Neuronal stem cell (in vitro differentiated cells): ENCODE measurements at places on chromosomes 3 and 15.

GRCh38 chr3:23761440-23761896 is 44.3 kb upstream of the UBE2E1 start:
- DNase-seq, result no peak

DNA sequence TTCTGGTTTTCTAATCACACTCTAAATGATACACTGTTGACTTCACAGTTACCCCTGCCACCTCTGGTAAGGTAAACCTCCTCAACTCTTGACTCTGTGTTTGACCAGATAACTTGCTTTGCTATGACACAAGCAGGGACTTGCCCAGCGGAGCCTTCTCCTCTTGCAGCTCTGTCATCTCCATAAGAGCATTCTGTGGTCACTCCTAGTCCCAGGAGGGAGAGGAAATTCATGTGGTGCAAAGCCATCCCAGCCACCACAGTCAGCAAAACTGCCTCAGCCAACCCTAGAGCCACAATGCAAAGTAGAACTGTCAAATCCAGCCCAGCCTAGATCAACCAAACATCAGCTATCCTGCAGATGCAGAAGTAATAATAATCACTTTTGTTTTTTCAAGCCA is 144.7 kb upstream of the GADL1 start:
- no peak for DNase-seq

DNA sequence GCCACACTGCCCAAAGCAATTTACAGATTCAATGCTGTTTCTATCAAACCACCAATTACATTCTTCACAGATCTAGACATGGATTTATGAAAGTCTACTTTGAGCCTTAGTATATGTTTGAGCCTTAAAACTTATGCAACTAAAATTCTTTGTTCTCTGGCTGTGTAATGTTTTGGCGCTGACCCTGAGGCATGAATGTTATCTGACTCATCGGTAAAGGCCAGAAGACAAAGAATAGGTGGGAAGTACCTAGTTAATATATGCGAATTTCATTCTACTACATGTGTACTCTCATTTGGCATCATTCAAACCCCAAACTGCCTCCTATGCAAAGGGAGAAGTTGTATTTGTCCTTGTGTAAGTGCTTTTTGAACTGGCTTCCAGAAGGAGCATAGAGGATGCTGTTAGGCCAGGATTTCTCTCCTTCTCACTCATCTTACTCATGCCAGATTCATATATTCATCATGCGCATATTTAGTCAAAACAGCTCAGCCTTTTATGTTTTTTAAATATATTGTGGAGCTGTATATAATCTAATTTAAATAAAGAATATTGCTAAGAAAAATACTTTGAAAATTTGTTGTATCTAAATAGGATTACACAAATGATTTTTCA is 204.2 kb downstream of the NFKBIZ start:
- DNase-seq, result no peak

DNA sequence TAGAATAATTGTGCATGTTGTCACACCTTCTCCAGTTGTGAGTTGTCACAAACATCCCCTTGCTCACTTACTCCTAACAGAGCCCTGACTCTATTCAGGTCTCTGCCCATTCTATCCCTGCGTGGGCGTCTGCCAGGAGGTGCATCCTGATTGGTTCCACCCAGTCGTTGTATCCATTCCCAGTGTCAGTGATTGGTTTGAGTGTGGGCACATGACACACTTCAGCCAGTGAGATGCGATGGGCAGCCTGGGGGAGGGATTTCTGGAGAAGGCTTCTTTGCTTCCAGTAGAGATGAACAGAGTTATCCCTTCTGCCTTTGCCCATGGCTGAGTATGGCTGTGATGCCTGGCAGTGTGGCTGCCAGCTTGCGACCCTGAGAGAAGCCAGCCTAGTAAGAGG is 18.7 kb downstream of the PXYLP1 start:
- no peak for DNase-seq

DNA sequence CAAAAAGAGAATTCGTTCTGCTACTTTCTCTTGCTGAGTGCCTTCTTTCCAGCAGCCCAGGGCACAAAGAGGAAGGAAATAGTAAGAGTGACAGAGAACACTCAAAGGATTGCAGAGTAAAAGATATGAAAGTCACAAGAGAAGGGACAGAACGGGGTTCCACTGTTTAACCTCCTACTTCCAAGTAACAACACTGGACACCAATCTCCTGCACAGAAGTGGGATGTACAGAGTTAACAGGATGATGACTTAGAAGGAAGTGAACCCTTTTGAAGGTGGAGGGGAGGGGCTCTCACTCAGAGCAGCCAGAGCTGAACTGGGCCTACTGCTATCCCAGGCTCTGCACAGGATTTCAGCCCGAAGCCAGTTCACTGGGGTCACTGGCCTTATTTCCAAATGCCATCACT is 130.1 kb upstream of the PRICKLE2 start:
- no peak for DNase-seq

GRCh38 chr3:58518291-58518789 is 18.6 kb downstream of the ACOX2 start:
- DNase-seq, result no peak

- no peak for DNase-seq
Observed at GRCh38 chr3:161187046-161187445, 34.1 kb upstream of the NMD3 start.

GRCh38 chr3:2148561-2149340 is 50.1 kb downstream of the CNTN4 start:
- no peak for DNase-seq

GRCh38 chr15:66894986-66895780 is 170.2 kb upstream of the SMAD3 start:
- no peak for DNase-seq

GRCh38 chr3:77682162-77682561 is 642.3 kb downstream of the ROBO2 start:
- no peak for DNase-seq

GRCh38 chr15:35013370-35013769 is 25.3 kb upstream of the ZNF770 start:
- no peak for DNase-seq

- DNase-seq, result no peak
Observed at GRCh38 chr3:27985369-27986035, 255.9 kb upstream of the CMC1 start.

DNA sequence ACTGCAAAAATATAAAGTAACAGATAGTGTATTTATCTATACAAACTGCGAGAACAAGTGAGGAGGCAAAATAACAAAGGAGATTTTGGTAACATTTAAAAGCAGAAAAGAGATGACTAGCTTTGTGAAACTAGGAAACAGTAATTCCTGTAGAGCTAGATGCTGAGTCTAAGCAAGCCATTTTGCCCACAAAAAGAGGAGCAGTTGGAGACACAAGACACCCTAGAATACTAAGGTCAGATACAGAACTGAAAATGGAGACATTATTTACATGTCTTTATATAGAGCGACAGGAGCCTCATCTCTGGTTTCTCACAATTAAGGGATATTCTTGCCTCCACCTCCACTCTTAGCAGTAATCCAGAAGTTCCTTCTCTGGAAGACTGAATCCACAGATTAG is 732.4 kb upstream of the GBE1 start:
- no peak for DNase-seq

DNA sequence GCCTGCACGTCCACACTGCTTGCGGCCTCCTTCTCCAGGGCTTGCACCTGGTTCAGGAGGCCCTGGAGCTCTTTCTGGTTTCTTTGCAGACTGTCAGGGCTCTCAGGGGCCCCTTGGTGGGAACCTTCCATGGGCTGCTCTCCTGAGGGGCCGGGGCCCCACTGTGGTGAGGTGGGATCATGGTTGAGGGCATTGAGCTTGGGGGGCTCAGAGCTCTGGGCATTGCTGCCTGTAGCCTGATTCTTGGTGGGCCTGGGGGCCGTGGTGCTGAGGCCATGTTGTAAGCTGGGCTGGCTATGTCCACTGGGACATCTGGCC is 7.5 kb downstream of the XIRP1 start:
- no peak for DNase-seq

- DNase-seq, result peak; percentile 77
Observed at GRCh38 chr3:13073326-13074005, at the start of gene IQSEC1. Gene IQSEC1, minus strand, starts transcription at chr3:13073429. Its CDS starts 415 bp downstream, at chr3:13073014.

DNA sequence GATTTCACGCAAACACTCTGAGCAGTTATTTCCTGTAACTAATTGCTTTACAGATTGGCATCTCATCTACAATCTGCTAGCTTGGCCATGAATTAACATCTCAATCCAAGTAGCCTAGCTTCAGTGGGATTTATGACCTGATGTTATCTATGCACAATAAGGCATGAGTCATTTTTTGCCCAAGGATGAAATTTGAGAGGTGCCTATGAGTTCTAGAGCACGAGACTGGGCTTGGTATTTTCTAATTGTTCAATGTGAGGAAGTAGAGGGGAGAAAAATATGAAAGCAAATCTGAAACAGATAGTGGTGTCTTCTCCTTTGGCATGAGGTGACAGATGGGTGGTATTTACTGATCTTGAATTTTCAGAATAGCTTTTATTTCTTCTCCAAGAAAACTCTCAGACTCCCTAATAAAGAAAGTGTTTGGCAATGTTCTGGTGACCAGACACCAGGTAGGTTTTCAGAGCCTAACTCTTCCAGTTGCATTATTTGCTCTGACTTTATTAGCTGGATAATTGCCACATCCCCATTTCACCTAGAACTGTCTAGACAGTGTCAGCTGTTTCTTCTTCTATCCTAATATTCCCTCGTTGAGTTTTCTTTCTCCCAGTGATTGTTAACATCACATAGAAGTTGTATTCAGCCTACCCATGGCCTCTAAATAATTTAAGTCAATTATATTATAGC is 301.0 kb upstream of the UMPS start:
- DNase-seq, result no peak

GRCh38 chr3:70737666-70738290 is 425.3 kb upstream of the MDFIC2 start:
- no peak for DNase-seq

GRCh38 chr3:50261505-50261904 is 7.4 kb upstream of the SEMA3B start:
- DNase-seq, result no peak

- DNase-seq, result no peak
Observed at GRCh38 chr3:71903112-71903495, 118.2 kb upstream of the PROK2 start.

GRCh38 chr3:46655271-46655670 is 38.2 kb downstream of the ALS2CL start:
- no peak for DNase-seq

DNA sequence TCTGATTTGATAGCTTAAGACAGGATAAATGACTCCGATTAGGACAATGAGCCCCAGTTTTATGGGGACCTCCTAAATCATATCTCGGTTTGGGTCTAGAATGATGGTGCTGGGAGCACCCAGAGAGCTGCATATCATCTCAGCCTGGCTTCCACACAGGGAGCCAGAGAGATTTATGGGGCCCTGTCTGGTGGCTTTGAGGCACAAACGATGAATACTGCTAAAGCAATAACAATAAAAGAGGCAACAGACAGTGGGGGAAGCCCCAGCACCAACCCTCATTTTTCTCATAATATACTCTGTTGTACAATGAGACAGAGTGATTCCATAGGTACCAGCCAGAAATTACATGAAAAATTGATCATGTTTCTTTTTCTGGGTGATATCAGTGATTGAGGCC is 889.0 kb upstream of the CFAP20DC start:
- no peak for DNase-seq

DNA sequence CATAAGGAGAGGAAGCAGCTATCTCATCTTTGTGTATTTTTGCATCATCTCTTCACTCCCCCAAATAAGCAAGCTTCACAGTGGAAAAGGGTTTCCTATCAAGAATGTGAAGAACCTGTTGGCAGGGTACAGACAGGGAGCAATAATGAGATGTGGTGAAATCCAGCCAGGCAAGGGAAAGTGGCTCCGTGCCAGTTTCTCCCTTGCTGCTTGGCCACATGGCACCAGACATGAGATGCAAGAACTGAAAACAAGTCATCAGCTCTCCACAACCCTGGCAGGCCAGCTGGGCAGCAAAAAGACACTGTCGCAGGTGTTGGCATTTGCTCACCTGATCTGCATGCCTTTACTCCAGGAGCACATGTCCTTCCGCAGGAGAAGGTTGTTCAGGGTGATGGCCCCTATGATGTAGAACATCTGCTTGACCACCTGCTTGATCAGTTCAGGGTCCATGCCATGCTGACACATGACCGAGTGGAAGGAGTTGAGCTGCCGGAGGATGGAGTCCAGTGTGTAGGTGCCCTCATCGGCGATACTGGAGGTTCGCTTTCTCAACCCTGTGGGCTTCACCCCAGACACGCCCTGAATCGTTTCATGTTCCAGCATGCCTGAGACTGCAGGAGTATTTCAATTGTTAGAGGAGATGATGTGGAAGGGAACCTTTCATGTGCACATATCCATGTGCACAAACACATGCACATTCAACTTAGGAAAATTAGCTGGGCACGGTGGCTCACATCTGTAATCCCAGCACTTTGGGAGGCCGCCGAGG is 23.3 kb upstream of the MYO5C start:
- no peak for DNase-seq

DNA sequence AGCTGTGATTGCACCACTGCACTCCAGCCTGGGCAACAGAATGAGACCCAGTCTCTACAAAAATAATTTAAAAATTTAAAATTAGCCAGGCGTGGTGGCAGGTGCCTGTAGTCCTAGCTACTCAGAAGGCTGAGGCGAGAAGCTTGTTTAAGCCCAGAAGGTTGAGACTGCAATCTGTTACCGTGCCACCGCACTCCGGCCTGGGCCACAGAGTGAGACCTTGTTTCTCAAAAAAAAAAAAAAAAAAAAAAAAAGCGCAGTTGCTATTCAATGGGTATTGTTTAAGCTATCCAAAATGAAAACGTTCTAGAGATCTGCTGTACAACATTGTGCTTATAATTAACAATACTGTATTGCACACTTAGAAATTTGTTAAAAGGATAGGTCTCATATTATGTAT is 24.0 kb downstream of the ZNF148 start:
- DNase-seq, result no peak

DNA sequence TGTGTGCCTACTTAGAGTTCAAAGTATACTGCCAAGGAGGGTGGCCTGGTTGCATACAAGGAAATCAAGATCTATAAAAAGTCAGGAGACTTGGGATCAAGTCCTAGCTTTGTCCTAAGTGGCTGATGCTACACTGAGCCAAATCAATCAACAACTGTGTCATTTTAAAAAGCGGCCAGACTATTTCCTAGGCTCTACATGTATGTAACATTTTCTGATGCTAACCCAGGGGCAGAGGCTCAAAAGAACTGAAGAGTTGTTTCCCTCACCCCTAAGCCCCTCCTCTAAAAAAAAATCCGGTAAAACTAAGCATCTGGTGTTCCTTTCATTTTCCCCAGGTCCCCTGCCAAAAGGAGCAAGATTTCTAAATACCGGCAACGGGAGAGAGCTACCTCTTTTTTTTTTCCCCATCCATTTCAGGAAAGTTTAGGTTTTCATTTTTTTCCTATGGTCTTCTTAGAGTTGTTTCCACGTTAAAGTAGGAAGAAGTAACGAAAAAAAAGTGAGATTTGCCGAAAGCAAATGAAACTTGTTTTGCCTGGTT is 18.8 kb upstream of the CHD2 start:
- no peak for DNase-seq
